DND-41 (cell line): ENCODE measurements at places on chromosomes 2 and 18.

- no peak overlapping the region for H3K27ac ChIP-seq
- H3K4me1 ChIP-seq, result no peaks in the 10 kb centered on the region
- no peak for DNase-seq
- H3K36me3 ChIP-seq, result peaks cover 21% of the 10 kb centered on the region
- no peak overlapping the region for H3K4me3 ChIP-seq
These were observed 25.9 kb downstream of the HS1BP3 start for GRCh38 chr2:20624884-20625485.

DNA sequence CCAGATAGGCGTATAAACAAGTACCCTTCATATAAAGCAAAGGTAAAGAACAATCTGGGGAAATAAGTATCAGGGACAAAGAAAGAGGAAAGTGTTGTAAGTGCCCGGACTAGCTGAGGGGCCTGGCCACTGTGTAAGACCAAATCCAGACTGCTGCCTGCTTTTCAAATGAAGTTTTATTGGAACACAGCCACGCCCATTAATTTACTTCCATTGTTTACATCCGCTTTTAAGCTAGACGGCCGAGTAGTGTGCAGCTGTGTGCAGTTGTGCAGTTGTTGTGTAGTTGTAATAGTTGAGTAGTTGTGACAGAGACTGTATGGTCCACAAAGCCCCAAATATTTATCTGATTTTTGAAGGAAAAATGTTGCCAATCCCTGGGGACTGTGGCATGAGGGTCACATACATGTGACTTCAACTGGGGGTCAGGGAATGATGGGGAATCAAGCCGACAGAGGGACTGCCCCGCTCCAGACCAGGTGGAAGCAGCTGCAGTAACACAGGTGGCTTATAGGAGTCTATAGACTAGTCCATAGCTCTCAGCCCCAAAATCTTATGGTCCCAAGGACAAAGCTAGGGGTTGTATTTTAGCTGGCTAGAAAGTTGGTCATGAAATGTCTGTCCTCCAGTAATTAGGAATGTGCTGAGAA, 30.0 kb downstream of the FHL2 start:
- no peaks in the 10 kb centered on the region for H3K27me3 ChIP-seq
- no peak overlapping the region for H3K27ac ChIP-seq
- peaks cover 10% of the 10 kb centered on the region for H3K4me1 ChIP-seq
- no peaks in the 10 kb centered on the region for H3K36me3 ChIP-seq

GRCh38 chr2:204023088-204023487, 86.5 kb downstream of the ICOS start:
- H3K27ac ChIP-seq, result no peak overlapping the region
- peaks cover 21% of the 10 kb centered on the region for H3K4me1 ChIP-seq
- H3K27me3 ChIP-seq, result no peaks in the 10 kb centered on the region
- H3K36me3 ChIP-seq, result no peaks in the 10 kb centered on the region
- no peak for DNase-seq

DNA sequence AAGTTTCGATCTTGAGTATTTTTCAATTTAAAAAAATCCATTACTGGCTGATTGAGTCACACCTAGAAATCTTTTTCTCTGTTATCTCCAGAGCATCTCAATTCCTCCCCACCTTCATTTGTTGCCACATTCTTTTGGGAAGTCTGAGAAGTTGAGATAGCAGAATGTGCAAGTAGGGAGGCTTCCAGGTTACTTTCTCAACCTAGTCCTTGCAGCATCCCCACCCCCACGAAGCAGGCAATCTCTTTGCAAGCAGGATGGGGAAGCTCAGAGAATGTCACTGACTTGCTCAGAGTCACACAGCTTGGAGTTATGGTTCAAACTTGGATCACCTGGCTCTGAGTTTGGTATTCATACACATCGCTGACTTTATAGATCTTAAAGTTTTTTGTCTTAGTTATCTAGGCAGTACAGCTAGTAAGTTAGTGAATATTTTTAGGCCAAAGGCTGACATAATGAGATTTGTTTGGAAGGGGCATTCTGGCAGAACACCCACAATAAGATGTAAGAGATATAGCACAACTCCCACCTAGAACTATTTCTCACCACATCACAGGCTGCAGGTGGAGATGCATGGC, 25.9 kb upstream of the LCLAT1 start:
- H3K27me3 ChIP-seq, result no peaks in the 10 kb centered on the region
- peak; percentile 56 for DNase-seq
- no peak overlapping the region for H3K4me3 ChIP-seq
- peaks cover 43% of the 10 kb centered on the region for H3K4me1 ChIP-seq

DNA sequence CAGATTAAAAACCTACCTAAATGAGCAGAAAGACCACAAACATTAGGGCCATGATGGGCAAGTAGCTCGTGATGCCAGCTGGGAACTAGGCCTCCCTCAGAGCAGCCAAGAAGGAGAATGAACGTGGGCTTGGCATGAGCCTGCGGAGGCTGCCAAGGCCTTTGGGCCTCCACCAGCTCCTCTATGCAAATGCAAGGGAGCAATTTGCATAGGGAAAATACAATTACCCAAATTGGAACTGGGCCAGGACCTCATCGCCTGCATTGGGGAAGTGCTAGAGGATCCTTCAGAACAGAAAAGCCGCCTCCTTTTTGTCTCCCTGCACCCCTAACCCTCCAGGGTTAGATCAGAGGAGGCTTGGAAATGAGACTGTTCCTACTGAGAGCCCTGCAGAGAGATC, 326.4 kb downstream of the SMAD2 start:
- H3K4me1 ChIP-seq, result no peaks in the 10 kb centered on the region
- H3K36me3 ChIP-seq, result no peaks in the 10 kb centered on the region
- DNase-seq, result no peak
- H3K27ac ChIP-seq, result no peak overlapping the region
- H3K27me3 ChIP-seq, result no peaks in the 10 kb centered on the region

GRCh38 chr18:54860941-54861340, 32.7 kb downstream of the RAB27B start:
- H3K4me3 ChIP-seq, result no peak overlapping the region

DNA sequence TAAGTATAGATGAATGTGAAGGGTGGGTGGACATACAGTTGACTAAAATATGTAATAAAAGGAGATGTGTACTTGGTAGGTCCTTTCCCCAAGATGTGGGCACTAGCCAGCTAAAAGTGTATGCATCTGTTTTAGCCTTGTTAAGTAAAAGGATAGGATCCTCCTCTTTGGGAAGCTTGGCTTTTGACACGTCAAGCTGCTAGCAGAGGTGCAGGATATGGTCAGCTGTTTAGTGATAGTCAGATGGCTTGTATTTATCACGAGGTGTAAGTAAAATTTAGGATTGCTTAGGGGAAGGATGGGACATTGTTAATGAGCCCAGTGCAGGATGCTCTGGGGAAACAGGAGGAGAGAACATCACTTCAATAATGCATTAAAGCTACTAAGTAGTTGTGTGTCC, 1.5 kb downstream of the MFSD6 start:
- DNase-seq, result no peak
- H3K4me1 ChIP-seq, result peaks cover 36% of the 10 kb centered on the region
- no peaks in the 10 kb centered on the region for H3K27me3 ChIP-seq
- H3K4me3 ChIP-seq, result no peak overlapping the region

GRCh38 chr18:51569153-51569552, 371.7 kb upstream of the MEX3C start:
- no peaks in the 10 kb centered on the region for H3K4me1 ChIP-seq
- H3K36me3 ChIP-seq, result no peaks in the 10 kb centered on the region
- H3K4me3 ChIP-seq, result no peak overlapping the region
- no peaks in the 10 kb centered on the region for H3K27me3 ChIP-seq
- no peak for DNase-seq

- H3K4me3 ChIP-seq, result no peak overlapping the region
- H3K36me3 ChIP-seq, result no peaks in the 10 kb centered on the region
- DNase-seq, result no peak
- H3K4me1 ChIP-seq, result no peaks in the 10 kb centered on the region
- H3K27ac ChIP-seq, result no peak overlapping the region
These were observed 155.4 kb downstream of the THSD7B start for GRCh38 chr2:136920652-136921333.

- H3K27me3 ChIP-seq, result no peaks in the 10 kb centered on the region
- DNase-seq, result no peak
- H3K27ac ChIP-seq, result no peak overlapping the region
- no peaks in the 10 kb centered on the region for H3K36me3 ChIP-seq
These were observed 542.4 kb upstream of the NRP2 start for GRCh38 chr2:205139822-205140463.

DNA sequence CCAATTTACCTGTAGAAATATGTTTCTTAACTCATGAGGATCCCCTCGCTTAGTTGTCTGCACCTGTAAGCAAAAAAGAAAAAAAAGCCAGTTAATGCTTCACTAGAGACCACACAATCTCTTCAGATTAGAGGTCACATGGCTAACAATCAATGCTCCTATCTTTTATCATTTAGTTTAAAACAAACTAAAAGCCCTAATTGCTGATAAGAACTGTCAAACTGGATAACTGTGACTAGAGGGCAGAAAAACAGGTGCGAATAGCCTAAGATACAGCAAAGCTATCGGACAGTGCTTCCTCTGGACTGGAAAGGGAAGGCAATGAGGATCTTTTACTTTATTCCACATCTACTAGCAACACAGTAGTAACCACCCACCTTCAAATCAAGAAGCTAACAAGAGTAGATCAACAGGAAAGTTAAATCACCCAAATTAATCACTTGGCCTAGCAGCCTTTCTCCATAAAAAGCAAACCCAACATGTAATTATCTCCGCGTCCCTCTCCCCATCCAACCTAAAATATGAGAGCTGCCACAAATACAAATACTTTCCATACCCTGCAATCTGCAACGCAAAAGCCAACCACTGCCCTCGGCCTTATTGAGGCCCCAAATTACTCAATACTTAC, 734 bp downstream of the SLC25A12 start:
- peaks cover 22% of the 10 kb centered on the region for H3K4me1 ChIP-seq
- H3K36me3 ChIP-seq, result peaks cover 17% of the 10 kb centered on the region; the same call in 1 of the 2 replicates
- H3K4me3 ChIP-seq, result peak overlapping the region; percentile 78
- DNase-seq, result no peak

- no peaks in the 10 kb centered on the region for H3K36me3 ChIP-seq
- H3K27ac ChIP-seq, result no peak overlapping the region
- no peak overlapping the region for H3K4me3 ChIP-seq
- no peaks in the 10 kb centered on the region for H3K27me3 ChIP-seq
- no peak for DNase-seq
These were observed 121.5 kb downstream of the GBX2 start for GRCh38 chr2:236046715-236047114.

GRCh38 chr2:84443477-84443876, 15.6 kb downstream of the SUCLG1 start:
- no peak overlapping the region for H3K4me3 ChIP-seq
- H3K27me3 ChIP-seq, result no peaks in the 10 kb centered on the region
- H3K36me3 ChIP-seq, result peaks cover 76% of the 10 kb centered on the region
- DNase-seq, result no peak

GRCh38 chr2:197908990-197909776, 104.8 kb downstream of the PLCL1 start:
- H3K27me3 ChIP-seq, result peaks cover 4% of the 10 kb centered on the region
- no peaks in the 10 kb centered on the region for H3K4me1 ChIP-seq
- no peak overlapping the region for H3K4me3 ChIP-seq
- no peak for DNase-seq

GRCh38 chr2:42008241-42008921, 39.4 kb upstream of the PKDCC start:
- no peak overlapping the region for H3K4me3 ChIP-seq
- H3K36me3 ChIP-seq, result no peaks in the 10 kb centered on the region
- no peak for DNase-seq
- peaks cover 2% of the 10 kb centered on the region for H3K27me3 ChIP-seq

- no peaks in the 10 kb centered on the region for H3K4me1 ChIP-seq
- no peak overlapping the region for H3K4me3 ChIP-seq
- H3K36me3 ChIP-seq, result no peaks in the 10 kb centered on the region
- H3K27me3 ChIP-seq, result no peaks in the 10 kb centered on the region
These were observed 166.9 kb downstream of the MSH2 start for GRCh38 chr2:47569658-47570475.

DNA sequence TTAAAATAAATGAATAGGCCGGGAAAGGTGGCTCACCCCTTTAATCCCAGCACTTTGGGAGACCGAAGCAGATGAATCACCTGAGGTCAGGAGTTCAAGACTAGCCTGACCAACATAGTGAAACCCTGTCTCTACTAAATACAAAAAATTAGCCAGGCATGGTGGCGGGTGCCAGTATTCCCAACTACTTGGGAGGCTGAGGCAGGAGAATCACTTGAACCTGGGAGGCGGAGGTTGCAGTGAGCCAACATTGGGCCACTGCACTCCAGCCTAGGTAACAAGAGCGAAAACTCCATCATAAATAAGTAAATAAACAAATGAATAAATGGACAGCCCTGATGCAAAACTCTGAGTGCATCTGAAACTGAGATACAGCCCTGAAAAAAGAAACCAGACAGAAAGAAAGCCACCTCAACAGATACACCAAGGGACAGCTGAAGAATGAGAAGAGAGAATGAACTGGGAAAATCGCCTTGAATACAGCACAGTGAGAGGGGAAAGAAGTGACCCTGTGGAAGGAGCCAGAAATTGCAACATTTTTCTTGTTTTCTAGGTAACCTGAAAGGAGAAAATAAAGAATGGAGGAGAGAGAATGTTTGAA, 64.4 kb downstream of the TRABD2A start:
- no peaks in the 10 kb centered on the region for H3K36me3 ChIP-seq
- no peak overlapping the region for H3K27ac ChIP-seq
- H3K4me1 ChIP-seq, result no peaks in the 10 kb centered on the region
- H3K27me3 ChIP-seq, result peaks cover 3% of the 10 kb centered on the region
- no peak overlapping the region for H3K4me3 ChIP-seq

GRCh38 chr2:65231892-65232477, 4.4 kb downstream of the ACTR2 start:
- H3K27me3 ChIP-seq, result no peaks in the 10 kb centered on the region
- H3K27ac ChIP-seq, result no peak overlapping the region; the same call in 1 of the 2 replicates
- H3K36me3 ChIP-seq, result peaks cover 37% of the 10 kb centered on the region

DNA sequence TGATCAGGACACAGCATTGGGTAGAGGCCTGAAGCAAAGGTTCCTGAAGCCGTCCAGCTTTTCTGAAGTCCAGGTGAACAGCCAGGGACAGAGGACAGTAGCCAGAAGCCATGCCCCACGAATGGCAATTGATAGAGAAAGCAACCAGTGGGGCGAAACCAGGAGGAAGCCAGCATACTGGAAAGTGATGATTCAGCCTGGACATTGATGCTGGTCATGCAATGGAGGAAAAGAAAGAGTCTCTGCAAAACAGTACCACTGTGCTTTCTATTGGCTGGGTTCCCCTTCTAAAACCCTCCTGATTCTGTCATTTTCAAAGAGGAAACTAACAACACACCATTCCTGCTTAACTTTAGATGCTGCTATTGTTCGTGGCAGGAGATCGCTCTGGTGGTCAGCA, 221.4 kb upstream of the EPAS1 start:
- H3K4me3 ChIP-seq, result no peak overlapping the region
- H3K27ac ChIP-seq, result no peak overlapping the region
- H3K36me3 ChIP-seq, result no peaks in the 10 kb centered on the region
- no peak for DNase-seq
- no peaks in the 10 kb centered on the region for H3K27me3 ChIP-seq
